ENCODE measurements at places on chromosomes 3 and 15.
A peak's percentile ranks its signal among the peaks of the same experiment; 100 is the strongest.

- no peak for DNase-seq
Observed at GRCh38 chr15:73681063-73681462, 3.1 kb upstream of the CD276 start.

- DNase-seq, result no peak
Observed at GRCh38 chr3:50259432-50260026, 9.4 kb upstream of the SEMA3B start.

DNA sequence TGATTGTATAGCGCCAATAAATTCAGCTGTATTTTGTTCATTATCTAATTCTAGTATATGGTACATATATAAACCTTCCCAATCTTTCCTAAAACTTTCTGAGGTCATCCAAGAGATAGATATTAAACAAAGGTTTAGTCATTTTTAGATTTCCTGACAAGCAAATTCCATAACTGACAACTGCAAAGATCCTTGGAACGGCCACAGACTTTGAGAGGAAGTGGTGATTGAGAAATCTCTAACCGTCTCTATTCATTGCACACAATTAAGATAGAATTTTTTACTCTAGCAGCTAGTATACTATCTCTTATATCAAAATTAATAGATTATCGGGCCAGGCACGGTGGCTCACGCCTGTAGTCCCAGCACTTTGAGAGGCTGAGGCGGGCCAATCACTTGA is 4.7 kb downstream of the CSNK1G1 start:
- peak; percentile 12 for DNase-seq

- DNase-seq, result peak; percentile 61
Observed at GRCh38 chr3:112379020-112379690, 46.2 kb downstream of the CD200 start.

- no peak for DNase-seq
Observed at GRCh38 chr3:63895422-63896189, 16.6 kb downstream of the SCAANT1 start.

- DNase-seq, result no peak
Observed at GRCh38 chr3:88075497-88075896, 16.4 kb downstream of the ZNF654 start.

- DNase-seq, result no peak
Observed at GRCh38 chr15:76368122-76368621, 31.6 kb downstream of the ISL2 start.

- DNase-seq, result peak; percentile 0
Observed at GRCh38 chr3:76487446-76487845, 552.5 kb upstream of the ROBO2 start.

- no peak for DNase-seq
Observed at GRCh38 chr15:38954090-38954489, 389.5 kb upstream of the RASGRP1 start.

- DNase-seq, result peak; percentile 91
Observed at GRCh38 chr3:111610612-111611054, 15.5 kb upstream of the ZBED2 start.

- DNase-seq, result peak; percentile 92
Observed at GRCh38 chr3:41267975-41268640, 68.8 kb downstream of the CTNNB1 start.

- DNase-seq, result no peak
Observed at GRCh38 chr3:177894081-177894728, 642.0 kb upstream of the KCNMB2 start.

- DNase-seq, result peak; percentile 36
Observed at GRCh38 chr3:41137686-41138111, 61.6 kb upstream of the CTNNB1 start.

DNA sequence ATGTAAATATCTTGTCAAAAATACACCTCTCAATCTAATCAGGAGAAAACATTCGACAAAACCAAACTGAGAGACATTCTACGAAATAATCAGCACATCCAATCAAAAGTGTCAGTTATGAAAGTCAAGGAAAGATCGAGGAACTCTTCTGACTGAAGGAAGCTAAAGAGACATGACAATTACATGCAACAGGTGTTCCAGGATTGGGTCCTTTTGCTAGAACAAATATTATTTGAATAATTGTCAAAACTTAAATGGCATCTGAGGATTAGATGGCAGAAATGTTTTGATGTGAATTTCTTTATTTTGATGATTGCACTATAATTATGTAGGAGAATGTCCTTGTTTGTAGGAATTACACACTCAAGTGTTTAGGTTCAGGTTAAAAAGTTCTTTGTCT is 124.1 kb upstream of the HES1 start:
- no peak for DNase-seq

GRCh38 chr3:131846296-131846924 is 188.4 kb downstream of the CPNE4 start:
- no peak for DNase-seq

- no peak for DNase-seq
Observed at GRCh38 chr3:47239929-47240328, 42.7 kb downstream of the KIF9 start.

- no peak for DNase-seq
Observed at GRCh38 chr15:71660501-71660900, 149.9 kb upstream of the NR2E3 start.

DNA sequence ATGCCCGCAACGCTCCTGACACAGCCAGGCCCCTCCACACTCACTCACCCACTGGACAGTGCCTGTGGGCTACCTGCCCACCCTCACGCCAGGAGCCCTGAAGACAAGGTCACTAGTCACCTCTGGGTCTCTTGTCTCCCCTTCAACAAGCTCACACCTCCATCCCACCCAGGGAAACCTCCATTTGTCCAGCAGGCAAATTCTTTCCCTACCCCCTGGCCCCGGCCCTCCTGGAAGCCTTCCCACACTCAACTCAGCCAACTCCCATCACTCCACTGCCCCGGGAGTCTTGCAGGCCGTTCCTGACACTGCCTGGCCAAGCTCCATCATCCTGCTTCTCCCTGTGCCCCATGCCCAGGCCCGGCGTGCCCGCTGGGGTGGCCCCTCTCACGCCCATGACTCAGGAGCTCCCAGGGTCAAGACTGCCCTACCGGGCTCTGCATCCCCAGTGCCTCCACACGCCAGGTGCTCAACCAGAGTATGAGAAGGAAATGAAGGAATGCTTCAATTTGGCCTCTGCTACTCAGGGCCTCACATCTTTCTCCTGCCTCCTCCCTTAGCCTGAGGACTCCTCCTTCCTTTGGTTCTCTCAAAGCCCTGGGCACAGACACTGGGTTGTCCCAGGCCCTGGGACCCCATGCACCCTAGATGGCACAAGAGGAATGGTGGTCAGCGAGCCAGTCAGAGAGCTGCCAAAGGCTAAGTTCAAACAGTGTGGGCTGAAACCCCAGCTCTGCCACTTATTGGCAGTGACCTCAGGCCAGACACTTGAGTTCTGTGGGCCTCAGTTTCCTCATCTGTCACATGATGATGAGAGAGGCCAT is 88.6 kb downstream of the SEC22A start:
- DNase-seq, result no peak

GRCh38 chr15:99989095-99989494 is 255.9 kb upstream of the LYSMD4 start:
- DNase-seq, result no peak

- DNase-seq, result no peak
Observed at GRCh38 chr3:128415773-128416577, 50.7 kb downstream of the DNAJB8 start.

DNA sequence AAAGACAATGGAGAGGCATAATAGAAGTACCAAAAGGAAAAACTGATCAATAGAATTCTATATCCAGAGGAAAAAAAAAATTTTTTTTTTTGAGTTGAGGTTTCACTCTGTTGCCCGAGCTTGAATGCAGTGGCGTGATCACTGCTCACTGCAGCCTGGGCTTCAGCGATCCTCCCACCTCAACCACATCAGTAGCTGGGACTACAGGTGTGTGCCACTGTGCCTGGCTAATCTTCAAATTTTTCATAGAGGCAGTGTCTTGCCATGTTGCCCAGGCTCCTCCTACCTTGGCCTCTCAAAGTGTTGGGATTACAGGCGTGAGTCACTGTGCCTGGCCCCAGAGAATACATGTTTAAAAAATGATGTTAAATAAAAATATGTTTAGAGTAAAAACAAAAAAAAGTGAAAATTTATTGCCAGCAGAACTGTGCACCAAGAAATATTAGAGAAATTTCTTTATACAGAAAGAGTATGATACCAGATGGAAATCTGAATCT is 154.3 kb upstream of the ZBTB20 start:
- peak; percentile 26 for DNase-seq

GRCh38 chr3:181808053-181808452 is 96.3 kb downstream of the SOX2 start:
- DNase-seq, result no peak

DNA sequence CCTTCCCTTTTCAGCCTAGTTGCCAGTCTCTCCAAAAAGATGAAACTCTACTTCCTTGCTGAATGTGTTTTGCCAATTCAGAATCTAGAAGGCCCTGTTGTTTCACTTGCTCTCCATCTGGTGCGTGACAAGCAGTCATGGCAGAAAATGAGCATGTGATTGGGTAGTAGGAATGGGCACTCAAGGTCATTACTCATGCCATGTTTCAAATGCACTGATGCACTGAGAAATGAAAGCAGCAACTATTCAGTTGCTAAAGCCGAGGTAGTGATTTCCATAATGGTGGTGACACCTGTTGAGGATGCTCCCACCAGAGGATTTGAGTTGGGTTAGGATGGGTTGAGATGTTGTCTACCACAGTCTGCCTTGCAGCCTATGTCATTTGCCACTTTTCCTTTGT is 12.7 kb downstream of the ZBTB38 start:
- no peak for DNase-seq

GRCh38 chr3:148202386-148202785 is 495.3 kb upstream of the AGTR1 start:
- DNase-seq, result no peak

GRCh38 chr3:112395181-112395895 is 62.4 kb downstream of the CD200 start:
- DNase-seq, result peak; percentile 17

Measured in M059J (cell line).